Omental fat pad (tissue), 4 donors: ENCODE measurements at places on chromosomes 7 and 10.

GRCh38 chr10:126749015-126749655 lies 78.6 kb upstream of the C10orf90 start:
- peak; percentile 46 for DNase-seq

DNA sequence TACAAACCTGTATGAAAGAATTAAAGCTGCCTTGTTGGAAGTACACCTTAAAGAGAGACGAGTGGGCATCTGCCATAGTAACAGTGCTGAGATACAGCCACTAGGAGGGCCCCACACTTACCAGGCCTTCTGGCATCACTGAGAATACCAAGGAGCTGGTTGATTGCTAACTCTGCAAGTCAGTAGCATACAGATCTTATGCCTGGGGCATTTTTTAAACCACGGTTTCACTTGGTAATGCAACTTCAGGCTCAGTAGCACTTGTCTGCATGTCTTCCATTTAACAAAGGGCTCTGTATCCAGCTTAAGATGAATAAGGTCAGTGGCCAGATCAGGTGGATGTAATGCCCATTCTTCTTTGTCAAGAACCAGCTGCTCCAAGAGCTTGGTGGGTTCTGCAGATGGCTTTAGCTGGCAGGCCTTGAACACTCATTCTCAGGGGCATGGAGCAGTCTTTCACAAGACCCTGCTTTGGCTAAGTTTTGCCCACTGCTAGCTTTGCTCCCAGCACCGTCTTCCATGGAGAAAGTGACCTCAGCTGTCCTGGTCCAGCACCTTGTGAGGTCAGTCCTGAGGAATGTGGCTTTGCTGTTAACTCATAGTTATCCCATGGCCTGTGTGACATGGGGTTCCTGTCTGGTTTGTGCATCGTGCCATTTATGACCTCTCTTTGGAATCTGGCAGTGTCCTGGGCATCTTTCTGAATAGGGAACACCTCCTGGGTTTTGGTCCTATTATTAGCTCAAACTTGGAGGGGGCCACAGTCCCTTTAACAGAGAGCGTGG lies 68.1 kb downstream of the BMPER start:
- DNase-seq = no peak

- no peak for DNase-seq
These were observed 92.2 kb downstream of the AVL9 start for GRCh38 chr7:32587411-32587948.

GRCh38 chr7:116525298-116525912 lies 569 bp downstream of the CAV1 start:
- no peak for DNase-seq

- DNase-seq = no peak
These were observed 639.7 kb upstream of the AUTS2 start for GRCh38 chr7:68958571-68958970.

- DNase-seq = no peak
These were observed 105.5 kb downstream of the BICC1 start for GRCh38 chr10:58618158-58618676.

- DNase-seq = no peak
These were observed 421.5 kb downstream of the GPAM start for GRCh38 chr10:111762114-111762513.

- no peak for DNase-seq
These were observed 22.6 kb downstream of the UNCX start for GRCh38 chr7:1255080-1255816.

GRCh38 chr10:122348935-122349361 lies 25.6 kb upstream of the PLEKHA1 start:
- no peak for DNase-seq

- DNase-seq = no peak
These were observed 70.7 kb upstream of the C1QL3 start for GRCh38 chr10:16592378-16592777.

GRCh38 chr10:59336632-59337031 lies 25.7 kb downstream of the FAM13C start:
- DNase-seq = no peak

- DNase-seq = no peak
These were observed 21.7 kb upstream of the GALNTL5 start for GRCh38 chr7:151934584-151934983.

DNA sequence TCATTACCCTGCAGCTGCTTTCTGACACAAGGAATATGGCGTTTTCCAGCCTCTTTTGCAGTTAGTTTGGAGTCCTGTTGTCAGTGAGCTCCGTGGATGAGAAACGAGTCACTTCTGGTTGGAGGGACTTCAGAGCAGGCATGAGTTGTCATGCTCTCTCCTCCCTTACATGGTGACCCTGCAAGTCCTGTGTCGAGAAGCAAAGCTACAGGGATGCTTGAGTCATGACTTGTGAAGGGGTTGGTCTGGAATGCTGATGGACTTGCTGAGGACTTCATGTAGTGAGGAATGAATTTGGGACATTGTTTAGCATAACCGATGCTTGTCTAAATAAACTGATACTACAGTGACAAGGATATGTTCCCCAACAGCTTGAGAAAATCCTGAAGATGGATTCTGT lies 108.8 kb downstream of the ADCYAP1R1 start:
- no peak for DNase-seq

- DNase-seq = no peak
These were observed 1.6 kb downstream of the LMOD2 start for GRCh38 chr7:123657304-123657685.

DNA sequence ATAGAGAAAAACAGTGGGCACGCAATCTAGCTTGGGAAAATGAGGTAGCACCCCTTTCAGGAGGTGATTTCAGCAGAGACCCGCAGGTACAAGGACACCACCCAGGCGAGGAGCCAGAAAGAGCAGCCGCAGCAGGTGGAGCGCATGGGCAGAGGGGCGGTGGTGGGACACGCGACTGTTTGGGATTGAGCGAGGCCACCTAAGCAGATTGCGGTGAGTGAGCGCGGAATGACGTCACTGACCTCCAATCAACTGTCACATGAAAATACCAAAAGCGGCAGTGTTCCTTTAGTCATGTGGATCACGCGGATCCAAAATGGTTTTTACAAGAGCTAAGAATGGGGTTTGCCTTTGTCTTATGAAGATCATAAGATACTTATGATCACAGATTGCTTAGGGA lies 40.2 kb upstream of the SLC26A3 start:
- no peak for DNase-seq

- no peak for DNase-seq
These were observed 239.5 kb downstream of the PLXNA4 start for GRCh38 chr7:132336797-132337196.

DNA sequence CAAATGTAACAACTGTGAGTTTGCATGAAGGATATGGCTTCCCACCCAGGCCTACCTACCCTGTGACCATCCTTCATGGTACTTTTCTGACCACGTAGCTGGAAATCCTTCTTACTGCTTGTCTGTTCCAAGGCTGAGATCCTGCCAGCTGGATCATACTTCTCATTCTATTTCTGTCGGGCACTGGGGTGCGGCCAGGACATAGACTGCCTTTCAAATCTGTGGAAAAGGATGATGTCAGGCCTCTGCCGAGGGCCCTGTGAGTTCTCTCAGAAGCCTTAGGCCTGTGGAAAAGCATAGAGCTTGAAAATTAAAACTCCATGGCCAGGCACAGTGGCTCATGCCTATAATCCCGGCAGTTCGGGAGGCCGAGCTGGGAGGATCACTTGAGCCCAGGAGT lies 10.0 kb downstream of the VWC2 start:
- no peak for DNase-seq

DNA sequence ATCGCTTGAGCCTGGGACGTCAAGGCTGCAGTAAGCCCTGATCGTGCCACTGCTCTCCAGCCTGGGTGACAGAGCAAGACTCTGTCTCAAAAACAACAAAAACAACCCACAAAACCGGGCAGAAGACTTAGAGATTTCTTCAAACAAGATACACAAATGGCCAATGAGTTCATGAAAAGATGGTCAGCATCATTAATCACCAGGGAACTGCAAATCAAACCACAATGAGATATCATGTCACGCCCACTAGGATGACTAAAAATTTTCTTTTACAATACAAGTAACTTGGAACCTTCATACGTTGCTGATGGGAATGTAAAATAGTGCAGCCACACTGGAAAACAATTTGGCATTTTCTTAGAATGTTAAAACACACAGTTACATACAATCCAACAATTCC lies 77.3 kb upstream of the GRID1 start:
- DNase-seq = no peak

- DNase-seq = no peak
These were observed 85.1 kb downstream of the ADCYAP1R1 start for GRCh38 chr7:31137234-31137633.

DNA sequence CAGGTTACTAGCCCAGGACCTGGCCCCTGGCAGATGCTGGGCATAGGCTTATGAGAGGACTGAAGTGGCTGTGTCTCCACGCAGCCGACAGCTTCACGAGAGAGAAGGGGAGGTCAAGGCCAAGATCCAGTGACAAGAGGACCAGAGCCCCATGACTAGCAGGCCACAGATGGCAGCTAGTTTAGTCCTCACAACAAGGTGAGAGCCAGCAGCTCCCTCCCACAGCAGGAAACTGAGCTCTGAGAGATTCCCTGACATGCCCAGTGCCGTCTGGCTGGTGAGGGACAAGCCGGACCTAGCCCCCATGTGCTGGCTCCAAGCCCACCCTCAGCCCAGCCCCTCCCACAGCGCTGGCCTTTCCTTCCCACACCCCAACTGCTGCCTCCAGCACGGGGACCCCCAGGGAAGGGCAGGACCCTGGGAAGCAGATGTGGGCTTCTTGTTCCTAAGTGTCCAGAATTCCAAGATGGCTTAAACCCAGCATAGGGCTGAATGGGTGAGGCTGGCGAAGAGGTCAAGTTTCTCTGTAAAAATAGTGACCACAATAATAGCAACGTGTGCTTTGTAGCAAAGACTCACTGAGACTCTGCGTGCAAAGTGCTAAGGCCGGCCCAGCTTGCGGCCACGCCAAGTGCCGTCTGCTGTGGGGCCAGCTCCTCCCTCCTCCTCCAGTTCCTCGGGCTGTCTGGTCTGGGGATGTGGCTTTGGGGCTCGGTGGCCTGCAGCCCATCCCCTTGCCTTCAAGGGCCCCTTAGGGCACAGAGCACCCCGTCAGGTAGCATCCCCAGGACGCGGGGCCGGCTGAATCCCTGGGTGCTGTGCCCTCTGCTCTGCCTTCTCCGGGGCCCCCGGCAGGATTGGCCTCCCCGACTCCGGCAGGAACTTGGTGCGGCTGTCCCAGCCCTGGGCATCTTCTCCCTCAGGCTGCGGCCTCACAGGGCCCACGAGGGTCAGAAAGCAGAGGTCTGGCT lies 7.8 kb upstream of the FAM20C start:
- DNase-seq = no peak

GRCh38 chr7:130943336-130943901 lies 209.4 kb upstream of the KLF14 start:
- DNase-seq = no peak

DNA sequence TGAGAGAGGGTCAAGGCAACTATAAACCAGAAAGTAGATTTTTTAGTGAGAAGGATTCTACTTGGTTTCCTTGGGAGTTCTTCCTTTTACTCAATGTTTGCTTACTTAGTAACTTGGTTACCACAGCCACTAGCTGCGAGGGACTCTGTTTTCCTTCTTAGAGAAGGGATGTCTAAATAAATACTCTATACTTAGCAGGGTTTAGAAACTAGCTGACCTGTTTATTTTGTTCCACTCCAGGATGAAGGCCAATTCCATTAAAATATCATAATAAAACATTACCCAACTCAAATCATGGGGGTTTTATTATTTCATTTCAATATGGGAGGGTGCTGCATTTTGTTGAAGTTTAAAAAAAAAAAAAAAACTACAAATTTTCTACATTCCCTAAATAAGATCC lies 87.3 kb downstream of the PPP1R3A start:
- DNase-seq = no peak

DNA sequence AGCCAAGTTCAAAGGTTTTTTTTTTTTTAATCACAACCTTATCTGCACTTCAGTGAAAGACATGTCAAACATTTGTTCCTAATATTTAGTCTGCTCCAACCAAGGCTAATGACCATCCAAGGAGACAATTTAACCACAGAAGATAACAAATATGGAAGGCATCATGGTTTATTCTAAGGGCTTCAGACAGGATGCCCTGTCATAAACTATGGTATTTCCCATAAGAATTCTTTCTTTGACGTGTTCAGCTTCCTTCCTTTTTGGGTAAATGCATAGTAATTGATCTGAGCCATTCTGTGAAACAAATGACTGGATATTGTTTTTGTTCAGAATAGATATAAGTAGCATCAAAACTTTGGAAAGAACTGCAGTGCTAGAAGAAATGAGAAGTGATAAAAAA lies 326.5 kb upstream of the AOAH start:
- no peak for DNase-seq
